ENCODE measurements at places on chromosomes 12 and 14. TPM values are rescaled to one million over a fixed set of nuclear protein-coding genes. Genes with fewer than 3 reads are reported as not detected.

GRCh38 chr12:50402264-50403000, 1.7 kb downstream of the LARP4 start:
- DNase-seq: no peak

Gene LBHD2
- total RNA-seq: not detected

Gene EMP1
- 123 TPM for total RNA-seq

Gene KRT72
- total RNA-seq: not detected

- no peak for DNase-seq
Measured at GRCh38 chr12:32397696-32398095, 1.7 kb upstream of the FGD4 start.

- no peak for DNase-seq
Measured at GRCh38 chr14:21880918-21881317, 207.3 kb upstream of the OR4E1 start.

- DNase-seq: no peak
Measured at GRCh38 chr12:118307069-118307954, 65.4 kb downstream of the TAOK3 start.

Gene RPS26
- total RNA-seq: 49.8 TPM

Gene CHGA
- total RNA-seq: not detected

GRCh38 chr12:111211910-111212757, 156.8 kb downstream of the PHETA1 start:
- DNase-seq: no peak

- DNase-seq: no peak
Measured at GRCh38 chr12:118436002-118436730, 59.8 kb downstream of the SUDS3 start.

Gene JPH4
- total RNA-seq: 0.15 TPM

Gene INSM2
- not detected for total RNA-seq

DNA sequence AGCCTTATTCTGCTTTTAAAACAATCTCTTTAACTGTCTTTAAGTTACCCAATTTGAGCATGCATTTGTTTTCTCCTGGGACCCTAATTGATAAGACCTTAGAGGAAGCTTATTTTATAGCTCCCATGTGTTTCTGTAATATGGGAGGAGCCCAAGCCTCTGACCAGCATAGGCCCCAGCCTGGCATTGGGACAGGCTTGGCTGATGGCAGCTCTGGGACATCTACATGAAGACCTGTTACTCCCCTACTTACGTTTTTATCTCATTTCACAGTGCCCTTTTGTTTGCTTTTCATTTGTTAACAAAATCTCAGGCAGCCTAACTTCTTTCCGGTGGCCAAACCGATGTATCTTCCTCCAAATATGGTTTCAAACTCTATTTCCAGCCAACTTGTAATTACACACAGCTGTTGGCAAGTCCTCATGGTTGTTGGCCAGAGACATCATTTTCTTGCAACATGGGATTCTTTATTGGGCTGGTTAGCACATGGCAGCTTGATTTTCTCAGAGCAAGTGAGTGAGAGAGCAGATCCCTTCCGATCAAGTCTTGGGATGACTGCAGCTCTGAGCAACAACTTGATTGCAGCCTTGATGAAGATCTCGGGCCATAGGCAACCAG, 1117.5 kb downstream of the AACS start:
- DNase-seq: no peak

DNA sequence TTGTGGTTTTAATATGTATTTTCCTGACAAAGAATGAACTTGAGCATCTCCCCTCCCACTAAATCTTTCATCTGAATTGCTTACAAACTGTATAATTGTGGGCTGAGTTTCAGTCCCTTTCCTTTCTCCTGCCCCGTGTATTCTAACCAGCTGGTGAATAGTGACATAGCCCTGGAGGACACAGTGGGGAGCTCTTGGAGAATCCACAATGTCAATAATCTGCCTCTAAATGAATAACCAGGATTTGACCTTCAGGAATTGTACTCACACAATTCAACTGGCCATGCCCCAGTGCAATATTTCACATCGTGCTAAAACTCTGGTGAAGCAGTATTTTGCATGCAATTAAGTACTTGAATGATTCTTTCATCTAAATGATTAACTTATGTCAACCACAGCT, 177.2 kb downstream of the C12orf42 start:
- DNase-seq: no peak

Gene LPCAT3
- total RNA-seq: 24.0 TPM

Gene PALS1
- 17.2 TPM for total RNA-seq

Gene SLCO1C1
- total RNA-seq: not detected

GRCh38 chr14:71320734-71321573, 413.7 kb downstream of the PCNX1 start:
- DNase-seq: peak; percentile 72

DNA sequence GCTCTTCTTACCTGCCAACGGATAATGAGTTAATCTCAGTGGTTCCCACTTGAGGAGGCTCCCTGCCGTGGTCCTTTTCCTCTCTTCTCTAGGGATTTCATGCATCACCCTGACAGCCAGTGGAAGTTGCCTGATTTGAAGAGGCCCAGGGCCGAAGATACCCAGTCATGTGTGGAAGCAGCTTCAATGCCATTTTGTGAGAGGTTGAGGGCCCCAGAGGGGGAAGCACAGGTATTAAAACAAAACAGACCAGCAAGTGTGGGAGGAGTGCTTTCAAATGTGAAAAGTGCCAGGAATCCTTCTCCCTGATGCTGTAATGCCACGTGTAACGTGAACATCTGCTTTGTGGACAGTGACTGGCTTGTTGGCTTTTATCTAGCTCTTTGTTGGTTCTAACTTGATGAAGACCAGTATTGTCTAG, 1.5 kb downstream of the TCP11L2 start:
- no peak for DNase-seq

DNA sequence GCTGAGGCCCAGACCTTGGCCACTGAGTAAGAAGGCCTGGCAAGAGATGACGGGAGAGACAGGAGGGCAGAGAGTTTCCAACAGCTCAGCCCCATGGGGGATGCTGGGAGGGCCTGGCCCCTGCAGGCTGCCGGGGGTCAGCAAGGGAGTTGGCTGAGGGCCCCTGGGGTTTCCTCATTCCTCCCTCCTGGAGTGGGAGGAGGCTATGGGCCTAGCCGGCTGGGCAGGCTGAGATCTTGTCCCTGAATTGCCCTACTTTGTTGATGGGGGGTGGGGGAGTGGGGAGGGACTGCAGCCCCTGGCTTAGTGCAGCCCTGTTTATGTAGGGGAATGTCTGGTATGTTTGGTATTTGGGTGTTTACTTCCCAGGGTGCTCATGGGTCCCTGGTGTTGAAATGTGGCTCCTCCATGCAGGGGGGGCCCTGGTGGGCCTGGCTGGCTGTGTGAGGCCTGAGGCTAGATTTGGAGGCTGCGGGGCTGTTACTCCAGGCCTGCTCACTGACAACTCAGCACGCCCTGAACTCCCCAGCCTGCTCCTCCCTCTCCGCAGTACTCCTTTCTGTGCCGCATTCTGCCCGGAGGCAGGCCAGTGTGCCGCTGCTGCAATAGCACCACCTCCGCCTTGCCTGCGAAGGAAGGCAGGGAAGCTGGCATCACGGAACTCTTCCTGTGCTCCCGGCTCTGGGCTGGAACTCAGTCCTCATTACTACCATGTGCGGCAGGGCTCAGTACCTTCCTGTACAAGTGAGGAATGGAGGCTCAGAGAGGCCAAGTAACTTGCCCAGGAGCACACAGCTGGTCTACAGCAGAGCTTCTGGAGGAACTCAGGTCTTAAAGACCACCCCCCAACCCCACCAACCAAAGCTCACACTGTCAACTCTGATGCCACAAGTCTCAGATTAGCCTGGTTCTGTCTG, 25.3 kb downstream of the JDP2 start:
- DNase-seq: peak; percentile 84

DNA sequence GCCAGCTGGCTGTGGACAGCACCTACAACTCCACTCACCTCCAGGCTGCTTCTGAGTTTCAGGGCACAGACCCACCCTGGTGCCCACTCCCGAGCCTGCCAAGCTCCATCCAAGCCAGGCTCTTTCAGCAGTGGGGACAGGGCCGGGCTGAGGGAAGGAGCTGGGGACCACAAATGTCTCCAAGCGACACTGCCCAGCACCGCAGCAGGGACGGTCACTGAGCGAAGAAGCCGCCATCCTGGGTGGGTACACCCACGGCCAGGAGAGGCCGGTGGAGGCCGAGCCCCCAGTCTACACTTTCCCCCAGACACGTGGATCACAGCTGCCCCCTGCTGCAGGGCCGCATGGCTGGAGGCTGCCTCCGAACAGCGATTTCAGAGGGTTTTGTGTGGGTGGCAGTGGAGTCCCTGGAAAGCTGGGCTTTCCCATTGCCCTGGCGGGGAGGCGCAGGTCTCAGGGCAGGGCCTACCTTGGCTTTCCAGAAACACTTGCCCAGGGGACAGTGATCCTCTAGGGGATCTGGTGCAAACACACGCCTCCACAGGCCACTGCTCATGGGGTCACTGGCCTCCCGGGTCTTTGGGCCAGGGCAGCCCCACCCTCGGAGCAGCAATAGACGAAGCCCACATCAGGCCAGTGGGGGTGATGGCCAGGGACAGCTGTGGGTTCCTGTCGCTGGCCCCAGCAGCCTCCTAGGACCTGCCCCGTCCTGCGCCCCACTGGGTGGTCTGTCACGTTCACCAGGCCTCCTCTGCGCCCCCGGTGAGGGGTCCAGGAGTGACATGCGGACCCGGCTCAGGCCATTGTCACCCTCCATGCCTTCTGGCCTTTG, 1.2 kb upstream of the GPR132 start:
- DNase-seq: no peak

Gene CMA1
- 0.92 TPM for total RNA-seq

- DNase-seq: no peak
Measured at GRCh38 chr12:107783406-107784376, 9.2 kb downstream of the ASCL4 start.

GRCh38 chr12:132307976-132308852, 21.2 kb downstream of the GALNT9 start:
- DNase-seq: peak; percentile 20

- no peak for DNase-seq
Measured at GRCh38 chr14:62162998-62163589, 400.9 kb downstream of the SNAPC1 start.

Gene AKAP6
- 173 TPM for total RNA-seq

DNA sequence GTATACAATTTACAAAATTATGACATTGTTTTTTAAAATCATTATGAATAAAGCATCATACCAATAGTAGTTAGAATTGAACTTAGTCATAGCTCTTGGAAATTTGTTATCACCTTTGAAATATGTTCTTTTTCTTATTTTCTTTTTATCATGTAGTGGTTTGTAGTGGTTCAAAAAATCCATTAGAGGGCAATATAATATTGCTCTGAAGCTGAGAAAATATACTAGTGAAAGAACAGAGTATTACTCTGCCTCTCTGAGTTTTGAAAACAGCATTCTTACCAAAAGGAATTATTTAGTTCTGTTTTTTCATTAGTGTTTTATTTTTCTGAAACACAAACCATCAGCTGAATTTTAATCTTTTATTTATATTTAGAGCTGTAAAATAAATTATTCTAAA, 76.2 kb downstream of the PDZRN4 start:
- DNase-seq: no peak

DNA sequence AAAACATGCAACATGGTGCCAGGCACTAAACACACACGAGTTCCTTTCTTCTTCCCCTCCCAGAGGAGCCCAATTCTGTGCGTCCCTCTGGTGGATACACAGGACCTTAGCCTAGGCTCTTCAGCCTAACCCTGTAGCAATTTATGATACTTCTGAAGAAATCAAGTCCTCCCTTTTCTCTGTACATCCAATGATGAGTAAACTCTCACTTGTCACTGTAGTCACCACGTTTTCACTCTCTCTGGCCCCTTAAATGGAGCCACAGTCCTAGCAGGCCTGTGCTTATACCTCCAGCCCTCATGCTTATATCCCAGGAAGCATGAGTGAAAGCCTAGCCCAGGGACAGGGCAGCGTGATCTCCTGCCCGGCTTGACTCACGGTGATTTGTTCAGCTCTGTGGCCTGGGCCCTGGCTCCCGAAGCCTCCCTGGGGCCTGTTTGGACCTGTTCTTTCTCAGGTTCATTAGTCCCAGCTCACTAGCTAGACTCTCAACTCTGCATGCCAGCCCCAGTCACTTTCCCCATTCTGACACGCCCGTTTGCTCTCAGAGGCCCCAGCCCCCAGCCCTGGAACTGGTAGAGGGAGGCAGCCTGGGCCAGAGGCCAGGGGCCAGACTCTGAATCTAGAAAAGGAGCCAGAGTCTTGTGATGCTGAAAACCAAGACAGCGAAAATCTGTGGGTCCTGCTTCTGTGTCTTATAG, 24.1 kb upstream of the PLEKHG3 start:
- no peak for DNase-seq

DNA sequence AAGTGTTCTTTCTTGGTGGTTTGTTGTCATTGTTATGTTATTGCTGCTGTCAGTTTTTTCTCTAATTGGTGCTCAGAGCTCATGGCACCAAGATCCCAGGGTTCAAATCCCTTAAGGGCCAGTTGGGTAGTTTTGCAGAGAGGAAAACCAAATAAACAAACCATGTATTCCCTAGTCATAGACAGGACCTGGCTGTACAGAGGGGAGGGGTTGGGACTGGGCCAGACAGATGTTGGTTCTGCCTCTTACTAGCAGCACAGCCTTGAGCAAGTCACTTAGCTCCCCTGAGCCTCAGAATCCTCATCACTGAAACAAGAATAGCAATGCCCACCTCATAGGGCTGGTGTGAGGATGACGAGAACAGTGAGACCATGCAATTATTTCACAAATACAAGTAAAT, 53.4 kb downstream of the LTBP2 start:
- peak; percentile 50 for DNase-seq

Gene MMP17
- total RNA-seq: 1.4 TPM

DNA sequence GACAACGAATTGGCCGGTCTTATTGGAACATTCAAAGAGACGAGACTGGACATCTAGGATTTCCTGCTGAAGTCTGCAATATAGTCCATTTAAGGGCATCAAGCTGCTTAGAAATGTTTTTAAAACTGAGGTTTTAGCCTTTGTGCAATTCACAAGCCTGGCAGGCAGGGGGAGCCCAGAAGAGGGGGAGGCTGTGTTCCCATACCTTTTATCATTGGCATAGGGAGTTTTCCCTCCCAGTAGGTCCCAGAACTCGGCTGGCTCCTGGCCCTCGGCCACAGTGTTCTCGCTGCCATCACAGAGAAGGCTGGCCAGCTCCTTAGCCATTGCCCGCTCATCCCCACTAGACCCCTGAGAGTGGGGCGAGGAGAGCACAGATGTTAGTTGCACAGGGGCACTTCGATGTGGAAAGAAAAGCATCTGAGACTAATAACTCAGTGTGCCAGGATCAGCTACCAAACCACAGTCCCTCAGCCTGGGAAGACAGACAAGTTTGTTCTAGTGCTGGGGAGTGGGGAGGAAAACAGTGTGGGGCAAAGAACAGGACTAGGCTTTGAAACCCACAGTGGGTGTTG, 15.1 kb downstream of the AVIL start:
- no peak for DNase-seq

GRCh38 chr14:22541721-22542120, 47.3 kb downstream of the DAD1 start:
- no peak for DNase-seq

- DNase-seq: peak; percentile 54
Measured at GRCh38 chr12:99043319-99043914, 398.3 kb downstream of the APAF1 start.

GRCh38 chr12:23855813-23856212, 93.7 kb downstream of the SOX5 start:
- DNase-seq: no peak
